ENCODE measurements at places on chromosomes 7 and 10.

- no peak for DNase-seq
Observed at GRCh38 chr10:51108406-51108805, 34.1 kb downstream of the PRKG1 start.

DNA sequence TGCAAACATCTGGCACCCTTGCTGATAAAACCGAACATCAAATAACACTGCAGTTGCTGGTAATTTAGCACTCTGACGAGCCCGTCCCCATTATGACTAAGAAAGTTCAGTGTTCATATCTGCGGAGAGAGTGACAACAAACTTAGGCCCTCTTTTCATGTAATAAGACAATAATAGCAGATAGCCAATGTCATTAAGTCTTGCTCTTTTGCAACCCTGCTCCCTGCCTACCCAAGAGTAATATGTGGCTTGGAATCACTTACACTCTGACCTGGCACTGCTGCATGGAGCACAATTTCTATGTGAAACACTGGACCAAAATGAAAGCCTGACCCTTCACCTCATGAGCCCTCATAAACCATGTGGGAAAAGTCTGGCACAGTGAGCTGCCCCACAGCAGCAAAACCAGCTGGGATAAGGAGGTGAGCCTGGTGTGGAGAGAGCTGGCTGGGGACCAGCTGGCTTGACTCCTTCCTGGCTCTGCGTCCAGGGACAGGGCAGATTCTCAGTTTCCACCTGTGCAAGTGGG is 86.5 kb downstream of the HIPK2 start:
- DNase-seq, result no peak

GRCh38 chr10:132939378-132939955 is 2.9 kb downstream of the CFAP46 start:
- DNase-seq, result no peak

DNA sequence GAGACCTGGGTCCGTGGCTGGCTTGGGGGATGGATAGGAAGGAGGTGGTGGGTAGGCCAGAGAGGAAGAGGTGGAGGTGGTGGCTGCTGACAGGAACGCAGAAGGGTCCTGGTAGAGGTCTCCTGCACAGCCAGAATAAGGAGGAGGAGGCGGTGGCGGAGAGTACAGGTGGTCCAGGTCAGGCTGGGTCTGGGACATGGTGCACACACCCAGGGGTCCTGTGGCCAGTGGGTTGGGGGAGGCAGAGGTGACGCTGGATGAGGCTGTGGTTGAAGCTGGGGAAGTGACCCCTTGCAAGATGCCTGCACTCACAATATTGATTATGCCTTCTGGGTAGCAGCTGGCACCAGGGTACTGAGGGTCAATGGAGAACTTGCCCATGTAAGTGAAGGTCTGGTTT is 2.2 kb downstream of the EGR2 start:
- DNase-seq, result no peak

GRCh38 chr7:129588268-129588667 is 23.3 kb upstream of the NRF1 start:
- no peak for DNase-seq

DNA sequence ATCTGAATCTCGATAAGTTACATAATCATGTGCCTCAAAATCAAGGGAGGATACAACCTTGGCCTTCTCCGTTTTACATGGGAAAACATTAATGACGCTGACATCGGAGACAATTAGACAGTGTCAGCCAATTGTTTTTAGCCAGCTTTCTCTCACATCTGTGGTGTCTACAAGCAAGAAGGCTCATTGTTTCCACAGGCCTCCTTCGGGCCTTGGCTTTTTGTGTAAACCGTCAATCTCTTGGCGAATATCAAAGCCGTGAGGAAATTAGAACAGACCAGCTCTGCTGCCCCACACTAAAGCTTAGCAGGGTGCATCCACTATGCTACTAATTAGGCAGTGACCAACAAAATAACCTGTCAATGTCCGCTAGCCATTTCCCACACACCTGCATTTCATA is 43.2 kb downstream of the VAX1 start:
- no peak for DNase-seq

DNA sequence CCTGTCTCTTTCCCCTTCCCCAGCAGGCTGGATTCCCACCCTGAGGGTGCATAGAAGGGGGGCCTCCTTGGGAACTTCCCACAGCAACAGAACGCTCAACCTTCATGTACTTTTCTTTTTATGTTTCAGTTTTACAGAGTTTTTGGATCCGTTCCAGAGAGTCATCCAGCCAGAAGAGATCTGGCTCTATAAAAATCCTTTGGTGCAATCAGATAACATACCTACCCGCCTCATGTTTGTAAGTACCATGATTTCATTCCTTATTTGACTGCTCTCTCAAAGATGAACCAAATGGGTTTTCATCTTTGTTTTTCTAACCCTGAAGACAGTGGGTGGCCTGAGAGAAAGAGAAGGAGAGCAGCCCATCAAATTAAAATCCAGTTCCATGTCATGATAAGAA is 46.7 kb downstream of the PLPP4 start:
- no peak for DNase-seq

DNA sequence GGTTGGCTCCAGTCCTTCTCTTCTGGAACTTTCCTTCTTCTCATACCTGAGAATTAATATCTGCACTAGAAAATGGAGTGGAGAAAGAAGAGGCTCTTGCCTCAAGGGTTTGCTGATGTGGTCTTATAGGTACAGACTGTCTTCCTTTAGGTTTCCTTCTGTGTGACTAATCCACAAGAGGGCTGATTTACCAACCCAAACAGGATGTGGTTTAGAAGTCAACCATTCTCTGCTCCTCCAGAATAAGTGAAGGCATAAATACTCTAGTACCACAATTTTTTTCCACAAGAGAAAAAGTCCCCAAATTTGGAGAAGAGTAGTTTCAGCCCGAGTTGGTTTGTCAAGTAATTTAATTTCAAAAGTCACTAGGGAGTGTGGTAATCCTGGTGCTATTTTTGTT is 85.8 kb downstream of the NRP1 start:
- DNase-seq, result peak; percentile 2

DNA sequence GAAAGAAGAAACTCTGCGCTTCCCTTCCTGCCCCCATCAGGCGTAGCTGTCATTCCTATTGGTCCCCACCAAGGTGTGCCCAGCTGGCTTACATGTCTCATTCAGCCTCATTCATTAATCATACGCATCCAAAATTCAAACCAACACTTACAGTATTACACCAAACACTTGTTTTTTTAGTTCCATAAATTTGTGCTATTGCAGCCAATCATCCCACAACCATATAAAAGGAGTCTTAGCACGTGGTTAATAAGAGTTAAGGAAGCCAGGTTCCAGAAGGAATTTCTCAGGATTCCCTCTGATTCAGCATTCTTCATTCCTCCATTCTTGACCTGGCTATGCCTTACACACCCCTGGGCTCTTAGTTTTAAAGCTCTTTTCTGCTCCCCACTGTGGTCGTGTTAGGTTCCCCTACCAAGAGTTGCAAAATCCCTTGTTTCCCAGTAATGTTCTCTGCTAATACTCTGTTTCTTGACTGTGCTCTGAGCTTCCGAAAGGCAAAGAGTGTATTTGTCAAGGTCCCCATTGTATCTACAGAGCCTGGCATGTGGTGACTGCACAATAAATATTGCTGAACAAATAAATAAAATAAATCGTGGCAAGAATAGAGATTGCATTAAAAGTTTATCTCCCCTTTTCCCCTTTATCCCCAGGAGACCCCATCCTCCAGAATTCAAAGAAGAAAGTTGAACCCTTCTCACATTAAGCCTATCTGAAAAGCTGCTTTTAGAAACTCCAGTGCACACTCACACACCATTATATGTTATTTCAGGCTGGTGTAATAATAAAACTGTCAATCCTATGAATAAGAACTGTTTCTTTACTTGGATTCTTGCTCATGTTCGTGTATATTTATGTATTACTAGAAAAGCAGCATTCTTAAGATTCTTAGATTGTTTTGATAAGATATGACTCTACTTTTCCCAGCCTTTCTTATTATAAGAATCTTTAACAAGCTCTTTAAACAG is 514.4 kb downstream of the INHBA start:
- no peak for DNase-seq

GRCh38 chr7:156157409-156158012 is 345.2 kb upstream of the SHH start:
- DNase-seq, result no peak

GRCh38 chr7:111595780-111596179 is 33.5 kb upstream of the IMMP2L start:
- DNase-seq, result no peak

GRCh38 chr10:129133856-129134255 is 333.2 kb upstream of the MGMT start:
- DNase-seq, result no peak

- DNase-seq, result no peak
Observed at GRCh38 chr7:44059219-44060090, 5.9 kb downstream of the PGAM2 start.

- no peak for DNase-seq
Observed at GRCh38 chr10:101841826-101842225, 1.8 kb downstream of the KCNIP2 start.

All from stimulated activated CD4-positive, alpha-beta T cell treated with anti-CD3 and anti-CD28 coated beads, Interleukin-1b, Interleukin-23, amount 100 ng/mL, for 1 hour (primary cell).